Stimulated activated CD4-positive, alpha-beta T cell treated with anti-CD3 and anti-CD28 coated beads, Interleukin-2, amount 100 ng/mL, for 4 hours (primary cell): ENCODE measurements at places on chromosomes 4 and X.

DNA sequence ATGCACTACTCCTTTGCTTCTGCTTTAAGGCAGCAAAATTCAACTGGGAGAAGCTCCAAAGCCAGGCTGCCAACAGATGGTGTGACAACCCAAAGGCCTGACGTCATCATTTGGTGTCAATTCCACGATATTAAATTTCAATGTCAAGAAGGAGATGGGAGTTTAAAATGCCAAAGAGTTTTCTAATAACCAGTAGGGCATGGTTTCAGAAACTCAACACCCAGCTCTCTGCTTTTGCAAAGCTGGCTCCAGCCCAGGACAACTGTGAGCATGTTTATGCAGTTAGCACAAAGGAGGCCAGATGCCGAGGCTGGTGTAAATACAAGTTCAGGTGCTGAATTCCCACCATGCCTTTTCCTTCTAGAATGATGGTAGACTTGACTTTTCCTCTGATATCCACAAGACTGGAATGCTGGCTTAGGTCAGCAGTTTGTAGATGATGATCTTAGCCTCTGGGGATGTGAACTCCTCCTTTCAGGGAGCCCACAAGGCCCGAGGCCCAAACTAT is 67.3 kb downstream of the AFAP1 start:
- no peak for DNase-seq

GRCh38 chr4:101865501-101866062 is 75.1 kb downstream of the BANK1 start:
- DNase-seq = no peak

- no peak for DNase-seq
These were observed 128.6 kb upstream of the VCX start for GRCh38 chrX:7714351-7714750.

- peak; percentile 17 for DNase-seq
These were observed 53.1 kb downstream of the GAK start for GRCh38 chr4:878796-879728.

GRCh38 chr4:163309466-163309865 is 22.9 kb downstream of the NPY1R start:
- DNase-seq = no peak

GRCh38 chr4:77959566-77960338 is 97.1 kb downstream of the MRPL1 start:
- no peak for DNase-seq

- DNase-seq = no peak
These were observed 20.2 kb downstream of the PDK3 start for GRCh38 chrX:24485323-24485722.

DNA sequence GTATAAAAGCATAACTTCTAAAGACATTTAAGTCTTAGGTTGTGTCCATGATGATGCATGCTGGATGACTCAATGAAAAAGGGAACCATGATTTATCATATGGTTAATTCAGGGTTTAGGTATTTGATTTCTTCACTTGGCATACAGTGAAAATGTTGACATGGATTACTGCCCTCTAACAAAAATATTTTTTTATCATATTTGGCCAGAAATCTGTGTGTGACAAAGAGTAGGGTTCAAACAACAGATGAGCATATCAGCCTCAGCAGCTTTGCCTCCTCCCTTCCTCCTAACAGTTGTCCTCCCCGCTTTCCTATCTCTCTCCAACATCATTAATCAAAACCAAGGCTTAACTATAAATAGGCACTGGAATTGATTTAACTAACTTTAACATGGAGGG is 46.3 kb downstream of the ARHGAP6 start:
- no peak for DNase-seq

- DNase-seq = peak; percentile 45
These were observed 921 bp upstream of the SETD7 start for GRCh38 chr4:139556724-139557555.

DNA sequence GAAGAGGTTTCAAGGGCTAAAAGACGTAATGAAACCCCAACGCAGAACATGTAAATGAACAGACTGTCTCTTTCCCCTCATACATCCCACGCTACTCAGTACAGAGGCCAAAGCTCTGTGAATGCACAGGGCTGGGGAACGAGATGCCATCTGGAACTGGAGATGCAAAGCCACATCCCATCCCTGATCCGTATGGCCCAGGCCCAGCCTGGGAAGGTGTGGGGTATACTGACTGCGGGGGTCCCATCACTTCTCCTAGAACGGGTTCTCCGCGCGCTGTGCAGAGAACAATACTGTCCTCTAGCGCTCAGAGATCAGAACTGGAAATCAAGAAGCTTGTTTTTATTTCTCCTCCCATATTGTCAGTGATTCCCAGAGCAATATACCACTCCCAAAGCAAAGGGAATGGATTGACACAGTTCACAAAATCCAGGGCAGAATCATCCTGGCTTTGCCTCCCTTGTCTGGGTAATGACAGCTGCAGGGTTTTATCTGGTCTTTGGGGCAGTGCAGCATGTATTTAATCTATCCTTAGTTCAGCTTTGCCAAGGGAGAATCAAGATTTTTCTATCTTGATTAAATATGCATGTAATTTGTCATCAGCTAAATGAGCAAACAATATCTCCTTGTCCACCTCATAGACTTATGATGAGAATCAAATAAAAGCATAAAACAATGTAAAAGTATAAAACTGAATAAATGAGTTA is 47.3 kb upstream of the TLR3 start:
- no peak for DNase-seq

DNA sequence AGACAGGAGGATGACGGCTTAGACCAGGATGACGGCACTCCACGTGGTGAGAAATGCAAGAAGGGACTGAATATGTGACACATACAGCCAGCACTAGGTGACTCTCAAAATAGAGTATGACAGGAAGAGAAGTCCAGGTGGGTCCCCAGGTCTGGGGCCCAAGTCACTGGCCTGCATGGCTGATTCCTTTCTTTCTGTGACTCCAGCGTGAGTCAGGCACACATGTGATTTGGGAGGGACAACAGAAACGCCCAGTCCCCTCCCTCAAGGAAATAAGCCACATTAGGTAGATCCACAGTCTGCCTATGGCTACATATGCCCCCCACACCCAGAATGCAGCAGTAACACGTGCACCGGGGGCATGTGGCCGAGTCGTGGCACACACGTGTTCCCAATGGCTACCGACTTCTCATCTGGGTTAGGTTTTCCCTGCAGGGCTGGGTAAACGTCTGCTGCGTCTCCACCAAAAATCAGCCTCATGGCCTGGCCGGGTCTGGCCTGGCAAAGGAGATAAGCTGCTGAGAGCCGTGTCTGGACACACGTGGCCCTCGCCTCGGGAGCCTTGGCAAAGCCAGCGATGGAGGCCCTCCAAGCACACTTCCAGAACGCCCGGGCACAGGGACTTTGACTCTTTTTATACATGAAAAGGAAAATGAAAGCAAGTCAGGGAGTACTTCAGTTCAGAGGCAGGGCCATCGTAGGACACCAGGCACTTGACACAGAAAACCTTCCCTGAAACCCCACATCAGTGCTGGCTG is 19.3 kb downstream of the SEL1L3 start:
- DNase-seq = no peak

- DNase-seq = no peak
These were observed 828.6 kb downstream of the ADGRL3 start for GRCh38 chr4:62028745-62029144.

DNA sequence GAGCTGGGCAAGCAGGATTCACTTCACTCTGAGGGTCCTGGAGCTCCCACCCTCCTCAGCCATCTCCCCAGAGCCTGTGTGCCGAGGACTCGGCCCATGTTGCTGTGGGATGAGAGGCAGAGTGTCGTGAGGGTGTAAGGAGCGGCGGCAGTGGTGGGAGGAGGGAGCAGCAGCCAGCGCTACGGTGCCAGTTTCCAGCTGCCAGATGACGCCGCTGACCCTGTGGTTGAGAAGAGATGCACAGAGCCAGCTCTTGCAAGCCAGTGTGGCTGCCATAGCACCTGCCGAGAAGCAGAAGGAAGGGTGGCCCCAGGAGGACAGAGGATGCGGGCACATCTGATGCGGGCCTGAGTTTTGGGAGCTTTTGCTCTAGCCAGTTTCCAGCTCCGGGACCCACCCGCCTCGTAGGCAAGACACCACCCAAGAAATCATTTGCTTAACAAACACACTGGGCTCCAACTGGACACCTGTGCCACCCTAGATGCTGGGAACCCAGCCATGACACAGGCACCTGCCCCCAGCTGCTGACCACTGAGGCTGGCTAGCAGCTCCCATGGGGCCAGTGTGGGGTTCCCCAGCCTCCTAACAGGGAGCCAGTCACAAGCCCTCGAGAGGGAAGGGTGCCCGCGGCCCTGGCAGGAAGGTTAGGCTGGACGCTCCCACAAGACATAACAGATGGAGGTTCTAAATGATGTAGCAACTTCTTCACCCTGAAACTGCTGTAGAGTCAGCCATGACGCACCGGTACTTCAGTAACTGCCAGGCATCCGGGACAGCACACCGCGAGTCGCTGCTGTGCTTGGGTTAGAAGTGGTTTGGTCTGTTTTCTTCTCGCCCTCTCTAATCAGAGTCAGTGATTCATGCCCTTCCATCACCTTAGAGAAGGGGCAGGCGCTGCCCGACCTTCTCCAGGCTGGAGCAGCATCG is 8.9 kb downstream of the MSANTD1 start:
- DNase-seq = no peak

DNA sequence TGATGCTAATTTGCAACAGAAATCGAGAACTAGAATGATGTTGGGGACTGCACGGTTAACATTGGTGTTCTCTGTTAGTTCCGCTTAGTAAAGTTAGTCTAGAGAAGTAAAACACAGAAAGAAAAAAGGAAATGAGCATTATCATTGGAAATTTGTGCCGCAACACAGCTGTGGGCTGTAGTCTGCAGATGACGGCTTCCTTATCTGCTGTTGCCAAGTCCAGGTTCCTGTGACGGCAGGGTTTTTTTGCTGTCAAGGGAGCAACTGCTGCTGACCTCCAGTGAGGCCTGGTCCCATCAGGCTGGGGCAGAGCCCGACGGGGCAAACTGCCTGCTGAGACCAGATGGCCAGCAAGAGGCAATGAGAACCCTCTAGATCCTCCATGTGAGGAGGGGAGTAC is 38.9 kb upstream of the PHEX start:
- no peak for DNase-seq

DNA sequence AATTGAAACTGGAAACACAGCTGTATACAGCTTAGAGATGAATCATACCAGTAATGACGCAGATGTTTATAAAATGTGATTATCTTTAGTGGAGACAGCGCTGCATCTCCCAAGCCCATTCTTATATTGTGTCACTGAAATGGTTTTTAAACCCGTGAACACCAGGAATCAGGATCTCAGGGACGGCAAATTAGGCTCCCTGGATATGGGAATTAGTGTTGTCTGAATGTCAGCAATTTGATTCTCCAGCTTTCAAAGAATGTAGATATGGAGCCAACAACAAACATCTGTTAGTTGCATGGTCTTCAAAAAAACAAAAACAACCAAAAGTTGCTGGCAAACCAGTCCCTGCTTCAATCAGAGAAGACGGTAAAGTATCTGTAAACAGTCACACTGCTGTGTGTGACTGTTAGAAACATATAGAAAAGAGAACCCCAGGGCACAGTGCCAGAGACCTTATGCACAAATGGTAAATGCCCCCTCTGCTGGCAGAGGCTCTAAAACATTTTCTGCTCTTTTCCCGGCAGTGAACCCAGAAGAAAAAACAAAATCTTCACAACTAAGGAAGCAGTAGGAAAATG is 351.9 kb upstream of the FTHL17 start:
- DNase-seq = no peak

GRCh38 chr4:152348670-152349069 is 187.2 kb downstream of the FBXW7 start:
- DNase-seq = no peak

- no peak for DNase-seq
These were observed 22.0 kb downstream of the CPZ start for GRCh38 chr4:8614365-8615193.

- DNase-seq = no peak
These were observed 95.4 kb downstream of the NAF1 start for GRCh38 chr4:163071308-163071707.

DNA sequence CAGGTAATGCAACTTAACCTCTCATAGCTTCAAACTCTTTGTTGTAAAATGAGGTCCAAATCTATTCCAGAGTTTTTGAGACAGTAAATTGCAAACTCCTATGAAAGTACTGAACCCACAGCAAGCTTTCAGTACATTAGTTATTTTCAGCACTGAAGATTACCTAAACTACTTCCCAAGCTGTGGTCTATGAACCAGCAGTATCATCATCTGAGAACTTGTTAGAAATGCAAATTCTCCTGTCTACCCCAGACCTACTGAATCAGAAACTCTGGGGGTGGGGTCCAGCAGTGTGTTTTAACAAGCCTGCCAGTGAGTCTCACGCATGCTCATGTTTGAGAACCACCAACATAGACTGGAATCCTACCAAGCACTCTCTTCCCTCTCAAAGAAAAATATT is 5.7 kb upstream of the CASP6 start:
- DNase-seq = no peak

- no peak for DNase-seq
These were observed 2.1 kb upstream of the KDR start for GRCh38 chr4:55127521-55127920.

DNA sequence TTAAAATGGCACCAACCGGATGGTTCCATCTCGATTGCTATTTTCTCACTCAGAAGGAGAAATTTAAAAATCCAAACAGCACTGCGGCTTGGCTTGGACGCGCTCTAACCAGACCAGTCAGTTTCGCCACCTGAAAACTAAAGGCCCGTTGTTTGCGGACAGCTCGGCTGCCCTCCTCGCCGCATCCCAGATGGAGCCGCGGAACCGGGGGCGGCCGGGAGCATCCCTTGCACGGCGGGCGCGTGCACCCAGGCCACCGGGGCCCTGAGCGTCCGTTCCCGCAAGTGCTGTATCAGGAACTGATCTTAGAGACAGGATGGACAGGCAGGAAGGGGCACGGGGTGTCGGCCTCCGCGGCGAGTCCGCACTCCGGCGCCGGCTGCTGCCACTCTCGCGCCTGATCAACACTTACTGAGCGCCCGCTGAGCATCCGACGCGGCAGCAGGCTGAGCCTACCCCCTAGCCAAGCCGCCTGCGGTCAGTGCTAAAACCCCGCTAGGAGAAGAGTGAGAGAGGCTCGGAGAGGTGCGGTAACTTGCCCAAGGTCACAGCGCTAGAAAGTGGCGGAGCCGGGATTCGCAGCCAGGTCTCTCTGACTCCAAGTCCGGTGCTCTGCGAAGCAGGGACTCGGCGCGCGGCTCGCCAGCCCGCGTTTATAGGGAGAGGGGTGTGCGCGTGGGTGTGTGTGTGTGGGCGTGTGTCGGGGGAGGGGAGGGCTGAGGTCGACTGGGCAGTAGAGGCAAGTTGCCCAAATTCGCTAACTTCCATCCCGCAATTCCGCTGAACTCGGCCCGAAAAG is at the start of gene CITED1:
Gene CITED1 (minus strand): TSS at position 629 of the 799 bp plus-strand sequence. CDS start 3,045 bp downstream, outside the sequence.
- DNase-seq = no peak

DNA sequence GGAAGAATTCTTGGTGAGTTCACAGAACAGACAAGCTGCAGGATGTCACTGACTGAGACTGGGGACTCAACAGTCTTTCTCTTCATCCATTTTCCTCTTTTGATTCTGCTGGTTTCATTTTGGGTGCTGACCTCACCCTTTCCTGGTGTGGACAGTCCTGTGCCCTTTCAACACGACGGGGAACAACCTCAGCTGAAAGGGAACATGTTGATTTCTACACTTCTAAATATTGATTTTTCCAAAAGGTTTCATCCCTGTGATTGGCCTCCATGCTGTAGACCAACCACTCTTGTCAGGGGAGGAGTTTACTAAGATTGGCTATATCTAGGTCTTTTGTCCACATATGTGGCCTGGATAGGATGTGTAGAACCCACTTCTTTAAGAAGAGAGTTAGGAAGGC is 91.8 kb downstream of the SLC4A4 start:
- DNase-seq = no peak

GRCh38 chrX:68999356-68999755 is 165.9 kb downstream of the PJA1 start:
- no peak for DNase-seq
